AG08395 (cell line): ENCODE measurements at places on chromosomes 2 and 18.

DNA sequence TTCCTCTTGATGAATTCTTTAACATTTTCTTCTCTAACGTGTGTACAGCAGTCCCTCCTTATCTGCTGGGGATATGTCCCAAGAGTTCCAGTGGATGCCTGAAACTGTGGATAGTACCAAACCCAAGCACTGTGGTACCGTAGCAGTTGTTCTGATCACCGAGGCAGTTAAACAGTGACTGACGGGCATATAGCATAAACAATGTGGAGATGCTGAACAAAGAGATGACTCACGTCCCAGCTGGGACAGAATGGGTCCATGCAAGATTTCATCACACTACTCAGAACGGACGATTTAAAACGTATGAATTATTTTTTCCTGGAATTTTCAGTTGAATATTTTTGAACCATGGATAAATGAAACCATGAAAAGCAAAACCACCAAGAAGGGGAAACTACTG lies 54.5 kb upstream of the SPAG16 start:
- DNase-seq: peak; percentile 29

DNA sequence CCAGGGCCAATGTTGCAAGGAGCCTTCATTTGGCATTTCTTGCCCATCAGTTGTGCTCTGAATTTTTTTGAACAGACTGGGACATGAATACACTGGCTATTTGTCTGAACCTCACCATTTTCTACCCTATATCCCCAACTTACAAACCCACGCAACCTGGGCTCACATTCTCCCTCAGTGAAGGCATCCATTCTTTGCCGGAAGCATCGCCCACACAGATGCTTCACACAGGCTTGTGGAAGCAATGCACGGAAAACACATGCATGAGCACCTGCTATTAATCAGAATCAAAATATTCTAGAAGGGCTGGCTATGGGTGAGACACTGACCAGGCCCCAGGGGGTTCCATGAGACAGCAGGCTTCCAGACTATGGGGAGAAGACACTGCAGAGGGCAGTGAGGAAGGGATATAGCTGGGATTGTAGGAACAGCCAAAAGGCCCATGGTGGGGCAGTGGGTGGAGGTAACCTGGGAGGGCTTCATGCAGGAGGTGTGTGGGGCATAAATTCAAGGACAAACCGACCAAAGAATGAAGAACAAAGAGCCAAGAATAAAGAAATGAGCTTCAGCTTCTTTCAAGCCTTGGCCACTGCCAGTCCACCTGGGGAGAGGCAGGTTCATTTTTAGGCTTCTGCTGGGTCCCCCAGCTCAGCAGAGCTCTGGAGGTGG lies 261.5 kb downstream of the CELF4 start:
- DNase-seq: no peak

DNA sequence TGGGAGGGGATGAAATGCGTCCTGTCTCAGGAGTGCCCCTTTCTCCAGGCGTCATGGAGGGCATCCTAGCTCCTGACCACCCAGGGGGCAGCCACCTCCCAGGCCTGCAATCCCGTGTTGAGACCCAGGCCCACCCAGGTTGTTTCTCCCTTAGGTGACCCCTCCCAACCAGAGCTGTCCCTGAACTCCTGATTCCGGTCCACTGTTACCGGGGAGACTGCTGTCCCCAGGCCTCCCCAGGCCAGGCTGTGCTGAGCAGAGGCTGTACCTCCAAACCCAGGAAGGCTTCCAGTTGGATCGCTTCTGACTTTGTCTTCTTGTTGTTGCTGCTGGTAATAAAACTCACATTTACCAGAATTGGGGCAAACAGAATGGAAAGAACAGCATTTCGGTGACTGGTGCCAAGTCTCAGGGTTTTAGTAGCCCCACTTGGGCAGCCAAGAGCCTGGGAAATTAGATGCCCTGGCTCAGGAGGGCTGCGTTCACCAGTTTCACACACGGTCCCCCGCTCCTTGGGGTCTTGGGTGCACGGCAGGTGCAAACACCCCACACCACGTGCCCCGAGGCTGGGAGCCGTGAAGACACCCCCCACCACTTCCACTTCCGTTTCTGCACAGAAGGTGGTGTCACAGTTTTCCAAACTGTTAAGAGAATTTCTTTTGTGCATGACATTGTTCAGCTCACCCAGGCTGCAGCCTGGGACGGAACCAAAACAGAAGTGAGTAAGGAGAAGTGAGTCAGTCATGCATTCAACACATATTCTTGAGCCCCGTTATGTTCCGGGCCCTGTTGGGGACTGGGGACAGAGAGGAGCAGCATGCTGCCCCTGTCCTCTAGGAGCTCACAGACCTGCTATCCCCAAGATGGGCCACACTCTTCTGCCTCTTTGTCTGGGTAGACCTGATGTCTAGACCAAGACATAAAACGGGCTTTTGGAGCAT lies 29.4 kb downstream of the ITM2C start:
- DNase-seq: no peak

- no peak for DNase-seq
Observed at GRCh38 chr2:164847981-164848741, 6.5 kb upstream of the COBLL1 start.

DNA sequence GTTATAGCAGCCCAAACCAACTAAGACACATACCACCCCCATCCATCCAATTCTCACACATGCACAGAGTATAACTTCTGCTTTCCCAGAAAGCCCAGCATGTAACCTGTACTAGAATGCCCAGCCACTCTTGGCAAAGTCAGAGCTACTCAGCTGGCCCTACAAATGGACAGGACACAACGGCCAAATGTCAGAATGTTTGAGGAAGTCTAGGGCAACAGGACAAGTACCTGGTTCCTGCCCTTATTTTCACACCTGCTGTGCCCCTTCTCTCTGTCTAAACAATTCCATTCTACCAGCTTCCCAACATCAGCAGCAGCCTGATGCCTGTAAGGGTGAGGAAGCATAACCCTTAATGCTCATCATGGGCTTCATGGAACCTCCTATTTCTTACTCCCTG lies 15.1 kb upstream of the BZW1 start:
- DNase-seq: no peak

- peak; percentile 7 for DNase-seq
Observed at GRCh38 chr2:235856151-235856854, 311.9 kb downstream of the GBX2 start.

GRCh38 chr2:229403296-229403695 lies 132.2 kb upstream of the PID1 start:
- no peak for DNase-seq

DNA sequence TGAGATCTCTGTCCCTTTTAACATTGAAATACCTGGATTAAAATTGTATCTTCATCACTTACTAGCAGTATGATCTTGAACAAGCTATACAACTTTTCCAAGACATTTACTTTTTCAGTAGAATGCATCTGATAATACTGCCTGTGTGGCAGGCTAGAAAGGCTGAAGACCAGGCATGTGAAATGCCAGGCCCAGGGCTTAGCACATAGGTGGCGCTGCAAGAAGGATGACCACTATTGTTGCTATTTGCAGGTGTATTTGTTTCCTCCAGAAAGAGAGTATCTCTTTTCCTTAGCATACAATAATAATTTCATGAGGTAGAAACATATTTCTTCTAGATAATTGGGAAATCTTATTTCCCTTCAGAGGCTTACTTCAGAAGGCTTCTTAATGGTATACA lies 331.3 kb downstream of the THSD7B start:
- DNase-seq: no peak
